Stimulated activated CD8-positive, alpha-beta memory T cell treated with anti-CD3 and anti-CD28 coated beads, Interleukin-4, amount 100 ng/mL, for 1 hour (primary cell): ENCODE measurements at places on chromosomes 7 and 10.
A peak's percentile ranks its signal among the peaks of the same experiment; 100 is the strongest.

DNA sequence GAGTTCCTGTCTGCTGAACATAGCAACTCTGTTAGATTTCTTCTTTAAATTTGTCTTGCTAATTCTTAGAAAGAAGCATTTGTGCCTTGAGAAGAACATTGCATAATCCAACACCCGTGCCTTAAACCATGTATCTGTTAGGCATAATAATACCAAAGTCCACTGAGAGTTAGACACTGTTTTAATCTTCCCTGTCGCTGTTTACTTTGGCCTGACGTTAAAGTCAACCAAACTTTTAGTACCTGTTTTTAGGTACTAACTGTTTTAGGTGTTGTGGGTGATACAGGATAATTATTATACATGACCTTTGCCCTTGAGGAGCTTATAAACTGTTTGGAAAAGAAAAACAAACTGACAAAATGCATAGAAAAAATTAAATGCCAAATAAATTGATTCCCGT is 43.6 kb downstream of the KLHDC10 start:
- no peak for DNase-seq

GRCh38 chr10:125147971-125148439 is 12.4 kb downstream of the CTBP2 start:
- DNase-seq: no peak

DNA sequence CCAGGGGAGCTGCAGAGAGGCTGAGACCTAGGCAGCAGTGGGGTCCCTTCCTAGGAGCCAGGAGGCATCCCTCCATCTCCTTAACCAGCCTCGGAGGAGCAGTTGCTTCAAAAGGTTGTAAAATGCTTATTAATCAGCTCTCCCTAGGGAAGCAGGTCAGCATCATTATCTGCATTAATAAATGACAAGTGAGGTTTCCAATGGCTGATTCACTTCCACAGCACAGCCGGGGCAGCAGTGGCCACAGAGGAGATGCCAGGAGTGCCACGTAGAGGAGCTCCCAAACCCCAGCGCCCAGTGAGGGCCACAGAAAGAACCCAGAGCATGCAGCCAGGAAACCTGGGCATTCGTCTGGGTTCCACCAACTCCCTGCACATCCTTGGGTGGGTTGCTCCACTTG is 8.2 kb upstream of the NPFFR1 start:
- no peak for DNase-seq

- DNase-seq: no peak
Measured at GRCh38 chr10:97683556-97684367, 3.3 kb downstream of the AVPI1 start.

- DNase-seq: no peak
Measured at GRCh38 chr7:71021131-71021530, 110.8 kb upstream of the GALNT17 start.

DNA sequence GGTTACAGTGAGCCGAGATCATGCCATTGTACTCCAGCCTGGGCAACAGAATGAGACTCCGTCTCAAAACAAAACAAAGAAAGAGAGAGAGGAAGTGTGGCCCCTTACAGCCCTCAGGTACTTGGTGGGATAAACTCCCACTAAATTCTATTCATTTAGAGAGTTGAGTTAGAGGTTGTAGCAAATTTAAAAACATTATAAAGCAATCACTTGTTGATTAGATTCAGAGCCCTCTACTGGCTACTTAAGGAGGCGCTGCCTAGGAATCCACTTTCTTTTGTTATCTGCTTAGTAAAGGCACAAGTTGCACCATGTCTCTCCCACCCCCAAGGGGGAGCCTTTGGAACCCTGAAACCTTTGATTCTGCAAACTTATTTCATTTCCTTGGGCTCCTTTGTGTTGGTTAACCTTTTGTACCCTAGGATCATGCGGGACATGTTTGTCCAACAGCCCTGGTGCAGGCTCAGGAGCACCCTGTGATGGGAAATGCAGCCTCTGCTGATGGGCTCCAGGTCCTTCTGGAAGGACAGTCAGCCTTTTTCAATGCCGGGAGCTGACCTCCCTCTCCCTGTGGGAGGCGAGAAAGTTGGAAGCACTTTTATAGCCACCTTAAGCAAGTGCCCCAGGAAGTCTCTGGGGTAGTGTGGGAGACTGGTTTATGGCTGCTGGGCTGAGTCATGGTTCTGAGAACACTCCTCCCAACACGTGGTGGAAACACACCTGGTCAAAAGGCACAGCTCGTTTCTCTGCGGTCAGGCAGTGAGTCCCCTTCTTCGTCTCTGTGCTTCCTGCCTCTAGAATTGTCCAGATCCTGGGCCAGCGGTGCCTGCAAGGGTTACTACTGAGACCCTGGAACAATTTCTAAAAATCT is 2.3 kb downstream of the HKDC1 start:
- DNase-seq: peak; percentile 47

DNA sequence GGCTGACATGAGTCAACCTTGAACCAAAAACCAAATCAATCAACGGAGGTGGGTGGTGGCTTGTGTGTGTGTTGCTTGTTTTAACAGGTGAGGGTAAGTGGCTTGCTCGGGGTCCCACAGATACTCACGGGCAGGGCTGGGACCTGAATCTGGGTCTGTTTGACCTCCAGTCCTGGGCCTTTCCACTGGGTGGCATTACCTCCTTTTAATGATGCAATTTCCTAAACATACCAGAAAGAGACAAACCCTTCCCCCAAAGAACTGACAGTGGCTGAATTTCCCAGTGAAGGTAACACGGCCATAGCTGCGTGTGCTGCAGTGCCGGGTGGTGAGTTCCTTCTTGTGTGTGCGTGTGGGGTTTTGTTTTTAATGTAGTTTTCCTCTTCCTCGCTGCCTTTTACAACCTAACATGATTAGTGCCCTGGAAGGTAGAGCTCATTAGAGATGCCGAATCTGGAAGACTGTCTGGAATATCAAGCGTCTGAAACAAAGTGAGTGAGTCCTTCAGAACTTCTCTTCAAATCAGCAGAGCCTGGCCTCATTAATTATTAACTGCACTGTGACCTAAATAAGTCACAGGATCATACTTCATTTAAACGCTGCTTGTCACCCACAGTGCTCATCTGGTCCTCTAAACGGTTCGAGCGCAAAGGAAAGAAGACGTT is 166.1 kb upstream of the TCERG1L start:
- no peak for DNase-seq

DNA sequence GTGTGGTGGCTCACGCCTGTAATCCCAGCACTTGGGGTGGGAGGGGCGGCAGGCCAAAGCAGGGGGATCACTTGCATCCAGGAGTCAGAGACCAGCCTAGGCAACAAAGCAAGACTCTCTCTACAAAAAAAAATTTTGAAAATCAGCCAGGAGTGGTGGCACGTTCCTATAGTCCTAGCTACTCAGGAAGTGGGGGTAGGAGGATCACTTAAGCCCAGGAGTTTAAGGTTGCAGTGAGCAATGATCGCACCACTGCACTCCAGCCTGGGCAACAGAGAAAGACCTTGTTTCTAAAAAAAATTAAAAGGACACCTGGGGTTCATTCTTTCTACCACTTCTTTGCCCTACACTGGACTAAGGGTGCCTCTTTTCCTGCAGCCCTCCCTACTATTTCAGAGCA is 15.1 kb downstream of the WAPL start:
- no peak for DNase-seq

- no peak for DNase-seq
Measured at GRCh38 chr7:157006829-157007469, 3.5 kb downstream of the MNX1 start.

GRCh38 chr10:111648046-111648445 is 535.5 kb downstream of the GPAM start:
- no peak for DNase-seq

DNA sequence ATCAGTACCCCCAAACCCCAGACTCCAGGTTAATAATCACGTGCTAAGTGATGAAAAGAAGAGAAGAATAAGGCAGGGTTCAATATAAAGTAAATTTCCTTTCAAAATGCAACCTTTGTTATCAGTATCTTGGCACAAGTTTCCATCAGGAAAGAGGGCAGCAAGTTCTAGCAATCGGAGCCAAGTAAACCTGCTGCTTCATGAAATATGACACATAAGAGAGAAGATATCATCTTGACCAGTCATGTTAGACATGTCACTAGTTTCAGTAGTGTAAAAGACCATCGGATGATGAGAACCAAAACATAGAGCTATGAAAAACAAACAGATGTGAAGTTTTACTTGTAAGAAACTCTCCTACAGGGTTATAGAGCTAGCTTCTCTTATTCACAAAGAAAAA is 44.0 kb downstream of the AASS start:
- no peak for DNase-seq

DNA sequence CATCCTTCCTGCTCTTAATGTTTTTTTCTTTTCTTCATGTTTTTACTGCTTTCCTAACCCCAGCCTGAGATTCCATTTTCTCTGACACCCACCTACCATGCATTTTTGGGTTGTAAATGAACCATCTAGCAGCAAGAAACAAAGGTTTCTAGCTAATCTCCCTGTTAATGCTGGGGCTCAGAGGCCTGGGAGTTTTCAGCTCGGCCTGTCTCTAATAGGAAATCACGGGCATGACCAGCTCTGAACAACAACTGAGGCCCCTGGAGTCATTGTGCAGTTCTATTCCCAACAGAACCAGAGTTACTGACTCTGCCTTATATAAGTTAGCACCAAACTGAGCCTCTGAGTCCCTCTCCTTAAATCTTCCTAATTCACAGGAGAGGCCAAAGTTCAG is 134.8 kb downstream of the CFAP58 start:
- DNase-seq: no peak

DNA sequence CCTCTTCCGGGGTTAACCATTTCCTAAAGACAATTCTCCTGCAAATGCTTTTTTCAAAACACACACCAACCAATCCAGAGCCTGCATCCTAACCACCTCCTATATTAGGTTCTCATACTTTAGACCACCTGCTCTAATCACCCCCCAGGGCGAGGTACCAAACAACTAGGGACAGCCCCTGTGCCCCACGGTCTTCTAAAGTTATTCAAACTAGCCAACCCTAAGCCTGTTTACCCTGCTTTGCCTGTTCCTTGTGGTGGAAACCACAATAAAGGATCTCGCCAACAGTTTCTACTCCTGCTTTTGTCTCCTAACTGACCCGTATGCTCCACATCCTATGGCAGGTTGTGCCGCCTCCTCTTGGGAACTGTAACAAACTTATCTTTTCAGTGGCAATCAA is 21.1 kb downstream of the SP4 start:
- DNase-seq: no peak
